ENCODE measurements at places on chromosomes 4 and X.

GRCh38 chr4:3525532-3526430 lies 6.4 kb downstream of the LRPAP1 start:
- no peak for DNase-seq

- no peak for DNase-seq
These were observed 14.4 kb upstream of the TLR8 start for GRCh38 chrX:12891915-12892506.

DNA sequence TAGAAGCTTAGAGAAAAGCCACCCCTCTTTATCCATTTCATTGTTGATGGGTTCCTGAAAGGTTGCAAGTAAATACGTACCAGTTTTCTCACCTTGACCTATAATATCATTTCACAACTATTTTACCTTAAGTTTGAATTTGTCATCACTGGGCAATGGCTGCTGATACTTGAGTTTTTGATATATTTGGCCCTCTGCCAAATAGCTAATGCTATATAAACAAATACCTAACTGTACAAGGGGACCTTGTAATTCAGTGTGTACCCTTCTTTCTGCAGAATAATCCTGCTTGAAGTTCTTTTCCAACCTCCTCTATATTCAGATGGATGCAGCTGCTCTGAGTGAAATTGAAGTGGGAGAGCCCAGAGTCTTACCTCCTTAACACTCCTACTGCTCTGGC lies 19.0 kb upstream of the GLUD2 start:
- DNase-seq, result no peak

DNA sequence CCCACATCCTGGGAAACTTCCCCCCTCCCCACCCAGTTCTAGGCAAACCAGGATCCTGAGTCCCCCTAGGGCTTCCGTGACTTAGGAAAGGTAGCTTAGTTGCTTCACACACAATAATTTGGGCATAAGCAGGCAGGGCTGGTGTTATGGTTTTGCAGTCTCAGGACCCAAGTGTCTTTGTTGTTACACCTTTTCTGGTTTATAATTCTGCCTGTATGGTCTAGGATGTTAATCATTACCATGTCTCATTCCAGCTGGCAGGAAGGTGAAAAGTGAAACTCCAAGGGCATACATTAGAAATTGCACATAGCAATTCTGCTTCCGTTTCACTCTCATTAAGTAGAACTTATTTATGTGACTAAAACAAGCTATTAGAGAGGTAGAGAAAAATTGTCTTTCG lies 16.8 kb downstream of the UGT8 start:
- DNase-seq, result no peak

DNA sequence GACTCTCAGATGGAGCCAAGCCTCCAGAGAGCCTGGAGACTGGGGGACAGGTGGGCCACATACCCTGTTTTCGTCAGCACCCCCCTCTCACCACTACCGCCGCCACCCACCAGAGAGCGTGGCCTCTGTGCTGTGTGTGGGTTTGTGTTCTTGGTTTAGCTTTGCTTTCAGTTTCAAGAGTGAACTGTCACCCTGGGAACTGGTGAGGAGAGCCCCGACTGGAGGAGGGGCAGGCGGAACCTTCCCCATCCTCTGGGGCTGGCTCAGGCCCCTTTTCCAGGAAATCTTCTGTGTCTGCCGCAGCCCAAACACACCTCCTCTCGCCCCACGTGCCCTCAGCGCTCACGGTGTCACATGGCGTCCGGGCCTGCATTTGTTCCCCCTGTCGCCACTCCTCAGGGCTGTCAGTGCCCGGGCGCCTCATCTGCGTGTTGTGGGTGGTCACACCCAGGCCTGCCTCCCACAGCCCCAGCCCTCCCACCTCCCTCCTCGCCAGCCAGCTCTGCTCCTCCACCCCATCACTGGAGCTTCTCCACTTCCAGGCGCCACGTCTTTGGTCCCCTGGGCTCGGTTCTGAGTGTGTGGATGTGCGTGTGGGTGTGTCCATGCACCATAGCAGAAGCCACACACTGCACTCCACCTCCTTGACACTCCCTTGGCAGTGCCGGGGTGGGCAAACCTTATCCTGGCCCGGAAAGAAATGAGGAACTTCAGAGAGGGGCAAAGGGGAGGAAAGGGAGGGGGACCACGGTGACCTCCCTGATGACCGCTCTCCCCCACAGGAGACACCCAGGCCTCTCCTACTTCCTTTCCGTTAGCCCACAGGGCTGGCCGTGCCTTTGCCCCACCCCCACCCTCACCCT lies 27.8 kb downstream of the ELF4 start:
- peak; percentile 57 for DNase-seq

DNA sequence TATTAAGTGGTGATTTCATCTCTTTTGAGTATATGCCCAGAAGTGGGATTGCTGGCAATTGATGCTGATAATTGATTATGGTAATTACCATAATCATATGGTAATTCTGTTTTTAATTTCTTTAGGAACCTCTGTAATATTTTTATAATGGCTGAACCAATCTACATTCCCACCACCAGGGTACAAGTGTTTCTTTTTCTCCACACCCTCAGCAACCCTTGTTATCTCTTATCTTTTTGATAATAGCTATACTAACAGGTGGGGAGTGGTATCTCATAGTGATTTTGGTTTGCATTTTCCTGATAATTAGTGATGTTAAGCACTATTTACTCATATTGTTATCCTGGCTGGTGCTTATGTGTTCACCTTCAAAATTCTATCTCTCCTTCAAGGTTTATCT lies 212.6 kb downstream of the FMR1NB start:
- no peak for DNase-seq

GRCh38 chrX:10101269-10101668 lies 55.5 kb upstream of the CLCN4 start:
- DNase-seq, result no peak

DNA sequence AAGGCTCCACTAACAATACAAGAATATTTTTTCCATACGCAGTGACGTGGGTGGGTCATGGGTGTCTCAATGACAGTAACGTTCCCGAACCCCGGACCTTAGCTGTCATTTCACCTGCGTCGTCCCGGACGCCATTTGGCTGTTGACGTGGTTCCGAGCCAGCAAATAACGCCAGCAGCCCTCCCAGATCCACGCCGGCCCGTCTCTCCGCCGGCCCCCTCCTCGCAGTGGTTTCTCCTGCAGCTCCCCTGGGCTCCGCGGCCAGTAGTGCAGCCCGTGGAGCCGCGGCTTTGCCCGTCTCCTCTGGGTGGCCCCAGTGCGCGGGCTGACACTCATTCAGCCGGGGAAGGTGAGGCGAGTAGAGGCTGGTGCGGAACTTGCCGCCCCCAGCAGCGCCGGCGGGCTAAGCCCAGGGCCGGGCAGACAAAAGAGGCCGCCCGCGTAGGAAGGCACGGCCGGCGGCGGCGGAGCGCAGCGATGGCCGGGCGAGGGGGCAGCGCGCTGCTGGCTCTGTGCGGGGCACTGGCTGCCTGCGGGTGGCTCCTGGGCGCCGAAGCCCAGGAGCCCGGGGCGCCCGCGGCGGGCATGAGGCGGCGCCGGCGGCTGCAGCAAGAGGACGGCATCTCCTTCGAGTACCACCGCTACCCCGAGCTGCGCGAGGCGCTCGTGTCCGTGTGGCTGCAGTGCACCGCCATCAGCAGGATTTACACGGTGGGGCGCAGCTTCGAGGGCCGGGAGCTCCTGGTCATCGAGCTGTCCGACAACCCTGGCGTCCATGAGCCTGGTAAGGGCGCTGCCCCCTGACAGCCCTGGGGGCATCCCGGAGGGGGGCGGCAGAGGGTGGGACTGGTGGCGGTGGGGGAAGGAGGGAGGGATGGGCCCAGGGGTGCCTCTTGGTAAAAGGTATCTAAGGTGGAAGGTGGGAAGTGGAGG lies at the start of gene CPE:
Gene CPE, plus strand, starts transcription at position 264 of the 933 bp plus-strand sequence. Its CDS starts 214 bp downstream, at position 478.
- DNase-seq, result peak; percentile 44

GRCh38 chrX:24410514-24411189 lies 50.2 kb downstream of the SUPT20HL1 start:
- DNase-seq, result no peak

DNA sequence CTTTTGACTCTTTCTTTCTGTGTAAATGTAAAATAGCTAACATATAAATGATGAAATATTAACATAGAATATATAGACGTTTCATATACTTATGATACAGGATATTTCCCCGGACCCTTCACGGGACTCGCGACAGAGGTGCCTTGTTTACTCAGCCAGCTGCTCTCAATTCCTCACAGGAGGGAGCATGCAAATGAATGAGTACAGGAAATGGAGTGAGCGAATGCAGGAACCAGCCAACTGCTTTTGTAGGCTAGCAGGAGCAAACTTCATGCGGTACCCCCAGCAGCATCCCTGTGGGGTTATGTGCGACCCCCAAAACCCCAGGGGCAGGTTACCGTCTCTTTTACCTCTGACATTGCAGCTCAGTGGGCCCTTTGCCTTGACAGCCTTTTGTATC lies 110.3 kb upstream of the PDHA2 start:
- no peak for DNase-seq

- DNase-seq, result no peak
These were observed 51.6 kb downstream of the MAML3 start for GRCh38 chr4:140102421-140102820.

- DNase-seq, result no peak
These were observed 665 bp downstream of the RBM41 start for GRCh38 chrX:107117993-107118321.

DNA sequence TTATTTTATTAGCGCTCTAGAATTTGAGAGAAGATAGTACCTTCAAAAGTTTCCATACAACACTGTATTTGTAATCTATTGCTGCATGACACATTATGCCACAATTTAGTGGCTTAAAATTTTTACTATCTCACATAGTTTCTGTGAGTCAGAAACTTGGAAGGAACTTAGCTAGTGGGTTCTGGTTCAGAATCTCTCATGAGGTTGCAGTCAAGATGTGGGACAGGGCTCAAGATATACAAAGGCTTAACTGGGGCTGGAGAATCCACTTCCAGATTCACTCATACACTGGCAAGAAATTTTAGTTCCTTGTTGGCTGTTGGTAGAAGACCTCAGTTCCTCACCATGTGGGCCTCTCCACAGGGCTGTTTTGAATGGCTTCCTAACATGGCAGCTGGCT lies 11.5 kb upstream of the C4orf54 start:
- DNase-seq, result no peak

GRCh38 chr4:5280828-5281227 lies 229.5 kb downstream of the STK32B start:
- no peak for DNase-seq

- DNase-seq, result no peak
These were observed 76.9 kb downstream of the DIAPH2 start for GRCh38 chrX:96761566-96761965.

- no peak for DNase-seq
These were observed 311.7 kb downstream of the FBXW7 start for GRCh38 chr4:152224223-152224622.

- DNase-seq, result no peak
These were observed 225.7 kb upstream of the PSAPL1 start for GRCh38 chr4:7660176-7661039.

- DNase-seq, result no peak
These were observed 41.9 kb downstream of the HELQ start for GRCh38 chr4:83413676-83414075.

DNA sequence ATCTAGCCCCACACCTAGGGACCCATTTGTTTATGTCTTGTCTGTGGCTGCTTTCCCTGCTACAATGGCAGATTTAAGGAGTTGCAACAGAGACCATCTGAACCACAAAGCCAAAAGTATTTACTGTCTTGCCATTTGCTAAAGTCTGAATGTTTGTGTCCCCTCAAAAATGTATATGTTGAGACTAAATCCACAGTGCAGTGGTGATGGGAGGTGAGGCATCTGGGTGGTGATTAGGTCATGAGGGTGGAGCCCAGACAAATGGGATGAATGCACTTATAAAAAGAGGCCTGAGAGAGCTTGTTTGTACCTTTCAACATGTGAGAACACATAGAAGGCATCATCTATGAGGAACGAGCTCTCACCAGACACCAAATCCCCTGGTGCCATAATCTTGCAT lies 137.3 kb downstream of the TMEM144 start:
- DNase-seq, result no peak

DNA sequence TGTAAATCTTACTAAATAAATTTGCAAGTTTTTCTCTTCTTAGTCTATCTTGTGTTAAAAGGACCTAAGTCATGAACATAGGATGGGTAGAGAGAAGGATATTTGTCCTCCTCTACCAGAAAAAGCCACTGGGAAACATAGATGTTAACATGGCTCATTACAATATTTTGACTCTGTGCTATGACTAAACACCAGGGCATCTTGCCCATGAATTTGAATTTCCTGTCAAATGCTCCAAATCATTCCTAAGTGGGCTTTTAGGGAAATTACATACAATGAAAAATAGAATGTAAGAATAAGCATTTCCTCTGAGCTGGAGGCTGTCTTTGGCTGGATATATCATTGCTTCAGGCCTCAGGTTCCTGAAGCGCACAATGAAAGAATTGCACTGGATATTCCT lies 39.1 kb downstream of the ANOS1 start:
- DNase-seq, result no peak

DNA sequence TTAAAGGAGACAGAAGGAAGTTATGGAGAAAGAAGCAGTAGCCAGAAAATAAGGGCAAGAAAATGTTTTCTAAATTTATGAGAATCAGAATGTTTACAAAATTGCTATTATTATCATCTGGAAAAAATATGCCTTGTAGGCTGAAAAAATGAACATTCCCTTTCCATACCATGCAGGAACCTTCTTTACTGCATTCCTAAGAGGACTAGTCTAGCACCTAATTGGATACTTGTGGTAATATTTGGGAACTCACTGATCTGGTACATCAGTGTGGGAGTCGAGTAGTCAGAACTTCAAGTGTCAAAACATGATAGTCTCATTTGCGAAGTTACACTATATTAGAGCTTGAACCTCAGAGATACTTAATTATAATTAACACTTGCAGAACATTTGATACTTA lies 51.9 kb downstream of the TET2 start:
- no peak for DNase-seq

GRCh38 chr4:153556435-153556815 lies 90.3 kb downstream of the TMEM131L start:
- no peak for DNase-seq

DNA sequence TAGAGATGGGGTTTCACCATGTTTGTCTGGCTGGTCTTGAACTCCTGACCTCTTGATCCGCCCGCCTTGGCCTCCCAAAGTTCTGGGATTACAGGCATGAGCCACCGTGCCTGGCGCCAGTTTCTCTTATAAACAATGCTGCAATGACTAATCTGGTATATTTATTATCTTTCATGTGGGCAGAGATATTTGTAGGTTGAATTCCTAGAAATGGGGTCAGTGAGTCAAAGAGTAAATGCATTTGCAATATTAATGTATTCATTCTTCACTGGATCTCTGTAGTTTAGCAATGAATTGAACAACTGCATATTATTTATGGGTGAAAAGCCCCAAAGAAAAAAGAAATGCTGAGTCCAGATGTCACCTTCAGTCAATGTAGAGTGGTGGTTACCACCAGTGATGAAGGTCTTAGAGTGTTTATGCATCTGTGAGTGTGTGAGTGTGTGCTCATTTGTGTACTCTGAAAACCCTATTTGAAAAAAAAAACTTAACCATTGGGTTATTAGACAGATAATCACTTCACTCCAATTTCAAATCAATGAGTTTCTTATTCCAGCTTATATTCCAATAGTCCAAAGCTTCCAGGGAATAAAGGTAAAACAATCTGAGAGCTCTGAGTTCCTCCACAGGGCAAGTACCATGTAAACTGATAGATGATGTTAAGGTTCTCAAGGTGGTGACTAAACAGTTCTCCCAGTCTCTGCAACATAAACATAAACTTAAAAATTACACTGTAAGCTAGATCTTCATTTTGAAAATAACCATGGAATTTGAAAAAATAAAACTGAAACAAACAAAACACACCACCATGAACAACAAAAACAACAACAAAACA lies 22.6 kb upstream of the CD38 start:
- no peak for DNase-seq
